Right cardiac atrium (tissue), 5 donors: ENCODE measurements at places on chromosomes 6 and 20. TPM values are rescaled to one million over a fixed set of nuclear protein-coding genes. Genes with fewer than 3 reads are reported as not detected.
A peak's percentile ranks its signal among the peaks of the same experiment; 100 is the strongest.

LYRM4 gene
- total RNA-seq, result 29.0 TPM

GRCh38 chr6:125232466-125232865 lies 69.3 kb downstream of the HDDC2 start:
- DNase-seq, result no peak

GRCh38 chr6:34486106-34486740 lies 20.3 kb downstream of the PACSIN1 start:
- DNase-seq, result no peak

DNA sequence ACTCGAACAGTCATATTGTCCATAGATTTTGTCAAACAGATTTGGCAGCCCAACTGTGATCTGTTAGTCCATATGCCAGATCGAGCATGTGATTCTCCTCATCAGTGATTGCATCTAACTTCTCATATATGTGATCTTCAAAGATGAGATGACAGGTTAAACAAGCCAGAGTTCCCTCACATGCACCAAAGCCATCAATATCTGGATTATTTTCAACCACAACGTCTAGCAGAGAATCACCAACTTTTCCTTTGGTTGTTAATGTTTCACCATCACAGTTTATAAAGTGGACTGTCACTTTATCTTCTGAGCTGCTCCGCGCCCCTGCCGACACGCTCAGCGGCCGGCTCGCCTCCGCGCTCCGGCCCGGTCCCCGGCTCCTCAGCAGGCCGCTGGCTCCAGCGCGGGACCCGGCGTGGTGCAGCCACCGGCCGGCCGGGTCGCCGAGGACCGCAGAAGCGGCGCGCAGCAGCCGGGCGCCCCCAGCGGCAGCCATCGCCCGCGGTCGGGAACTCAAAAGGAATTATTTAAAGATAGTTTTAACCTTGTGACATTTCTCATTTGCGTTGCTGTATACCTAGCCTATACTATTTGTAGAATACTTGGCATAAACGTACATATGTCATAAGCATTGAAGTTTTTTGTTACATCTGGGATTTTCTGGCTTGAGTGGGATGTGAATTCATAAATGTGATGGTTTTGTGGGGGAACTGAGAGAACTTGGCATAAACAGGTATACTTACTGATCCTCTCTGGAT lies 40.1 kb upstream of the DYNLRB1 start:
- peak; percentile 63 for DNase-seq

SLC22A2 gene
- not detected for total RNA-seq

GRCh38 chr20:62891111-62891510 lies 29.5 kb upstream of the TCFL5 start:
- DNase-seq, result no peak

GRCh38 chr20:44204156-44204831 lies 6.3 kb downstream of the OSER1 start:
- DNase-seq, result no peak

DEFB132 gene
- total RNA-seq, result not detected
